ENCODE measurements at places on chromosomes 13 and 19.
A peak's percentile ranks its signal among the peaks of the same experiment; 100 is the strongest.

- peak; percentile 21 for DNase-seq
These were observed 4.6 kb upstream of the ZNF845 start for GRCh38 chr19:53328967-53329366.

- no peak for DNase-seq
These were observed 8.4 kb downstream of the IGFL3 start for GRCh38 chr19:46116121-46116520.

DNA sequence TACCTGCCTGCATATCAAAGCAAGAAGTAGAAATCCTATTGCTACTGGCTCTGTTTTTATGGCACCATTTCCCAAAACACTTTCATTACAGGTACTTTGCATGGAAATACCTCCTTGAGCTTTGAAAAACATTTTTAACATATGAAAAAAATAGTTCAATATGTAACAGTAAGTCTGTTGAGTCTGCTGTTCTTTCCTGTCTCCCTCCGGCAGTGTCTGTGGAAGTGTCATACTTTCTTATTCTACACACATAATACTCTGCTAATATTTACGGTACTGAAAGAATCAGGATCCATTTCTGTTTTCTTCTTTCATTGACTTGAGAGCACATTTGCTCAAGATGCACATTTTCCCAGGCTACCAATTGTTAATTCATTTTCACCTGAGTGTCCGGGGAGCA, 8.2 kb upstream of the SERTM1 start:
- no peak for DNase-seq

GRCh38 chr13:89115307-89115706, 1444.1 kb downstream of the SLITRK5 start:
- no peak for DNase-seq

DNA sequence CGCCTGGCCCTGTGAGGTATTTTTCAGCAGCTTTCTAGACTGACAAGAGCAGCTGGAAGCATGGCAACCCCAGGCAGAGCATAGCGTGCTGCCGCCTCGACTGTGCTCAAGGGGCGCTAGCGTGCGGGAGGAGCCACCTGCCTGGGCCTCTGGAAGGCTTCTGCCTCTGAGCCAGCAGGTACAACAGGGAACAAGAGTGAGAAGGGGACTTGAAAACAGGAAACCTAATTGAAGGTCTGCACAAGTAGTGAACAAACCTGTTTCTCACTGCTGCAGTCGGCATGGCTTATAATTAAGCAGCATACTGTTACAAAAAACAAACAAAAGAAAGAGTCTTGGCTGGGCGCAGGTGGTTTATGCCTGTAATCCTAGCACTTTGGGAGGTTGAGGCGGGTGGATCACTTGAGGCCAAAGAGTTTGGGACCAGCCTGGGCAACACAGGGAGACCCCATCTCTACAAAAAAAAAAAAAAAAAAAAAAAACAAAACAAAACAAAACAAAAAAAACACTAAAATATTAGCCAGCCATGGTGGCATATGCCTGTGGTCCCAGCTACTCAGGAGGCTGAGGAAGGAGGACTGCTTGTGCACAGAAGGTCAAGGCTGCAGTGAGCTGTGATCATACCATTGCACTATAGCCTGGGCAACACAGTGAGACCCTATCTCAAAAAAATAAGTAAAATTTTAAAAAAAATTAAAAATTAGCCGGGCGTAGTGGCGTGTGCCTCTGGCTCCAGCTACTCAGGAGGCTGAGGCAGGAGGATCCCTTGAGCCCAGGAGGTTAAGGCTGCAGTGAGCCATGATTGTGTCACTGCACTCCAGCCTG, 12.6 kb upstream of the GARRE1 start:
- DNase-seq, result peak; percentile 23

DNA sequence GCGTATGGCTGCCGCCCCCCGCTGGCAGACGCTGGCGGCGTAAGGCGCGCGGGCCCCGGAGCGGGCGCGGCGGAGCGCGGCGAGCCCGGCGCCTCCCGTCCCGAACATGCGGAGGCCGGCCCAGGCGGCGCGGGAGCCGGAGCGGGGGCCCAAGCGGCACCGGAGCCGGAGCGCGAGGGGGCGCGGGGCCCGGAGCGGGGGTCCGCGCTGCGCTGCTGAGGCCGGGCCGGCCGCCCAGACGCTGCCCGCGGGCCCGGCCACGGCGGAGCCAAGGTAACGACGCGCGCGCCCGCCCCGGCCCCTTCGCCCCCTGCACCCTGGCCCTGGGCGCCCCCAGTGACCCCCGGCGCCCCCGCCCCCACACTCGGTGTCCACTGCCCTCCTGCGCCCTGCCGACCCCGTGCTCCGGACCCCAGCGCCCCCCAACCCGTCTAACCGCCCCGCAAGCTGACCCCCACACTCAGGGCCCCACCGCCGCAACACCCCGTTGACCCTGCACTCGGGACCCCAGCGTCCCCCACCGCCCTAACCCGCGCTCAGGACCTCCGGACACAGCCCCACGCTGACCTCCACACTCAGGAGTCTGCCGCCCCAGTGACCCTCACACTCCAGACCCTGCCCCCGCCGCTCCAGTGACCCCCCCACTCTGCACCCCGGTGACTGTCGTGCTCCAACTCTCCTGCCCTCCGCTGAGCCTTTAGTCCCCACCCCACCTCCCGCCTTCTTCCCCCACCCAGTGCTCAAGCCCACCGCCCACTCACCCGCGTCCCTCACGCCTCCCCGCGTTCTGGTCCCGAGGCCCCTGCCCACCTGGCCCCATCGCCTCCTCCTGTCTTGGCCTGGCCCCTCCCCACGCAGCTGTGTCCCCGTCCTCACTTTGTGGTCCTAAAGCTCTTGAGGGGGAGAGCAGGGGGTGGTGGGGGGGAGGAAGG, at the start of gene CSNK1G2:
Gene CSNK1G2, plus strand, starts transcription at position 27 of the 932 bp plus-strand sequence. CDS start 28,601 bp downstream, outside the sequence.
- no peak for DNase-seq

DNA sequence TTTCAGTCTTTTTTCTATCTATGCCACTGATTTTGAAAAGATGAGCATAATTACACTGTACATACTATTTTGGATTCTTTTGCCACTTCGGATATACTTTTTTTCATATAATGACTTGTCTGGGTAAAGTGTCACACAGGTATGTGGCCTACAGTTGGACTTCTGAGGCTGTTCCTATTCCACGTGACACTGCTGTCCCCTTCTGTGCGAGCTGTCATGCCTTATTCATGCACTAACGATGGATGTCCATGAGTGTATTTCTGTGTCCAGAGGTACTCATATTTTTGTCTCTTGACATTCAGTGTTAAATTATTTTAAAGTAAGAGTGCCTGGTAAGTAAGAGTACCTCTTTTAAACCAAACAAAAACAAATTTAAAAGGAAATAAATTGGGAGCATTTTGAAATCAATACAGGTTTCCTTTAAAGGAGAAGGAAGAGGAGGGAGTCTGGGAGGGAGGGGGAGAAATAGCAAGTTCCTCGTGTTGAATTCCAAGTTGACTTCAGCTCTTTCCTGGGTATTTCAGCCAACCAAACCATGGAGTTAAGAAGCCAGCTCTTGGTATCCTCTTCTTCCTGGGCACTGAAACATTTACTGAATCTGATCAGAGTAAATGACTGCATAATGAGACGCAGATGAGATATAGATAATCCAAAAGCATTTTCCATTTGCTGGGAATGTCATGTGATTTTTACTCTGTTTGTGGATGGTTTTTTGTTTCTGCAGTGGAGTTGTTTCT, 61.3 kb downstream of the TNFRSF19 start:
- DNase-seq, result no peak

GRCh38 chr19:6352381-6353165, 8.8 kb upstream of the CLPP start:
- DNase-seq, result no peak

DNA sequence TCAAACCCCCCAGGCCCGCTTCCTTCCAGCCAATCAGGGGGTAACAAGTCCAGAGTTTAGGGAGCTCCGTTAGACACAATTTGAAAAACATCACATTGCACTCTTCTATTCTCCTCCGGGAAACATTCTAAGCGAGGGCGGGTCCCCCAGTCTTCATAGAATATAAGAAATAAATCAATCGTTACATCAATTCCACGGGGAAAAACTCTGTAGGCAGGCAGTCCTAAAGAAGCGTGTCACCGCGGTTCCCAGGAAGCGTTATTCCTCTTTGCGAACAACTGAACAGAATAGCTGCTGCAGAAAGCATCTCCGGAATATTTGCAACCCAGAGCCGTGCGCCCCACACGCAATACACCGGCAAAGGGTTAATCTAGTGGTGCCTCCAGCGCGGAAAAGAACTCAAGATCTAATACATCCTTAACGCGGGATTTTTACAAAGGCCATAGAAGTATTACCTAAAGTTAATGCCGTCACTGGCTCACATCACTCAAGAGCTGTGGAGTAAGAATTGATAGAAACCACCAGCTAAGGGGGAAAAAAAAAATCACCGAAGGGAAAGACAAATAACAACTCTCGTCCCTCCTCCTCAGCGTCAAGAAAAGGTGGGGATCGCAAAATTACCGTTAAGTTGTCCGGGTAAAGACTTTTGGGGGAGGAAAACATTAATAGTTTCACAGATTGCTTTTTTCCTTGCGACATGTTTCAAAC, 65.1 kb downstream of the KCNRG start:
- DNase-seq, result peak; percentile 27

DNA sequence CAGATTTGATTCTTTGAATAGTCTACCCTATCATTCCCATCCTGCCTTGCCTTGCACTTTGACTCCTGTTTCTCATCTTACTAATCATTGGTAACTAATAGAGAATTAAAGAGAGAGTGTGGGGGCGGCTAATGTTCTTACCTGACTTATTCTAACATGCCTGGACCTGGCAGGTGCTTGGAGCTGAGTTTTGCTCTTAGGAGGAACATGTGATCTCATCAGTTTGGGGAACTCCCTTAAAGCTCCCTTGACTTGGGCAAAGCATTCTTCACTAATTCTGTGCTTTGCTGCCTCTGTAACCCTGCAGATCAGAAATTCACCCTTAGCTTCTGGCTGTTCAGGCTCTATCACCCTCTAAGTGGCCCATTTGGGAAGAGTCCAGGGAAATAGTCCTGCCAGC, 861.1 kb downstream of the GPC5 start:
- no peak for DNase-seq

DNA sequence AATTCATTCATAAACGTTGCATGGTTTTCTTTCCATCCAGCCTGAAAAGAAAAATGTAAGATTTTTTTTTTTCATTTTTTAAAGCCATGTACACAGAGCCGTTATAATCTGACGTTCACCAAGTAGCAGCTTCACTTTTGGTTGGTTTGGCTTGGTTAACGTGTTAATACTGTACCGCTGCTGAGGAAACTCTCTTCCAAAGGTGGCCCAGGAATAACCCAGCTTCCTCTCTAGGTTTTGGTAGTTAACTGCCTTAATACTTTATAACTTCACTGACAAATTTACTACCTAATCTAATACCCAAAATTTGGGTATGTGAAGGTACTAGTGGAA, 1.7 kb downstream of the INTS6 start:
- DNase-seq, result no peak

- no peak for DNase-seq
These were observed 4.2 kb upstream of the GIPR start for GRCh38 chr19:45663800-45664199.

DNA sequence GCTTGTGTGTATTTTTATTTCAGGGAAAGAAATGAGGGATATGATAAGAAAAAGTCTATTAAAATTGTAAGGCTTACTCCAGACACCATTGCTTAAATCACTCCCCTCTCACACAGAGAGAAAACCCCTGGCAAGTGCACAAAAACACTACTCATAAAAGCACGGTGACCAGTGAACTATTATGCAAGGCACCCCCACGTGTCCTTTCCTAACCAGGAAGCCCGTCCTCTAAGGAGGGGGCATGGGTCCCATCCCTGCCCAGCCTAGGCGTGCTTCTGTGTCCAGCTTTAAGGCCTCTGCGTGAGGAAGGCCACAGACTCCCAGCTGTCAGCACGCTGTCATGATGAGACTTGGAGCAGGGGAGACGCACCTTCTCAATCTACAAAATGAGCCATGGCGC, 83.5 kb downstream of the SLC7A1 start:
- no peak for DNase-seq

GRCh38 chr13:94169454-94170144, 309.9 kb downstream of the DCT start:
- no peak for DNase-seq

- DNase-seq, result no peak
These were observed 7.5 kb downstream of the RINL start for GRCh38 chr19:38870612-38871011.

- no peak for DNase-seq
These were observed 1.2 kb downstream of the USPL1 start for GRCh38 chr13:30618930-30619279.

DNA sequence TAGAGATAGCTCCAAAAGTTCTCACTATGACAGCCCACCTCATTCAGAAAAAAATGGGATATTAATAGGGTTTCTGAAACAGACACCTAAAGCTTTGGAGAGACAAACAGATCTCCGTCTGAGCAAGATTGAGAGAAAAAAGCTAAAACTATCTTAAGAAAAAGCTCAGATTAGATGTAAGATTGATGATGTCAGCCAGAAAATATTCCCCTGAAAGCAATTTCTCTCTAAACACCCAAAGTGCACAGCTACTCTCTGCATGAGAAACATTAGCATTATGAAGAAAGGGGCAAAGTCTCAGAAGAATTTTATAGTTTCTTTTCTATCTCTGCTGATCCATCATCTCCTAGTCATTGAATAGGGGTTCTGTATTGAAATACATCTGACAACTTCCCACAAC, 148.9 kb downstream of the ZNF737 start:
- no peak for DNase-seq

- no peak for DNase-seq
These were observed 63.3 kb downstream of the POU4F1 start for GRCh38 chr13:78540058-78540457.

- no peak for DNase-seq
These were observed 451 bp downstream of the NOSIP start for GRCh38 chr19:49579947-49580263.

DNA sequence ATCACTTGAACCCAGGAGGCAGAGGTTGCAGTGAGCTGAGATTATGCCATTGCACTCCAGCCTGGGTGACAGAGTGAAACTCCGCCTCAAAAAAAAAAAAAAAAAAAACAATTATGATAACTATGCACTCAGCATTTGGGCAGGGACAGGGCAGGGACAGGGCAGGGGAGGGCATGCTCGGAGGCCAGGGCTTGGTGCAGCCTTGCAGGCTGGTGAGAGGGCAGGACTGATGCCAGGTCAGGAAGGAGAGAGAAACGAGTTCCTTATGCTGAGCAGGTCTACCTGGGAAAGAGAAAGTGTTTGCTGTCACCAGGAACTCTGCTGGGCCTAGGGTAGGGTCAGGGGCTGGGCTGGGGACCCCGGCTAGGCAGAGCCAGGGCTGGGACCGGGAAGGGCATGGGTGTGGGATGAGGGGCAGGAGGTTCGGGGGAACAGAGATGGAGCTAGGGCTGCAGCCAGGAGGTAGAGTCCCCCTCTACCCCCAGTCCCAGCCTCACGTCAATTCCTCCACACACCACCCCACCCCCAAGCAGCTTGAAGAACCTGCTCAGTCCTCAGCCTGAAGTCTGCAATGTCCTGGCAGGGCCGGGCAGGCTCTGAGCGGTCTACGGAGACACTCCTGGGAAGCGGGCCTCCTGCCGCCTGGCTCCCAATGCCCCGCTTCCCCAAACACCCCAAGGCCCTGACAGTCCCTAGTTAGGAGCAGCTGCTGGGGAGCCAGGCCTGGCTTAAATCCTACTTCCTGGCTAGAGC, 2.8 kb downstream of the FXYD3 start:
- DNase-seq, result no peak

GRCh38 chr19:8111376-8111775, 38.0 kb downstream of the FBN3 start:
- DNase-seq, result no peak

GRCh38 chr19:37914908-37915307, 7.9 kb downstream of the SIPA1L3 start:
- DNase-seq, result no peak
